ENCODE measurements at places on chromosomes 12 and 14.

GRCh38 chr12:22477166-22477893 lies 67.0 kb downstream of the C2CD5 start:
- no peak for DNase-seq

DNA sequence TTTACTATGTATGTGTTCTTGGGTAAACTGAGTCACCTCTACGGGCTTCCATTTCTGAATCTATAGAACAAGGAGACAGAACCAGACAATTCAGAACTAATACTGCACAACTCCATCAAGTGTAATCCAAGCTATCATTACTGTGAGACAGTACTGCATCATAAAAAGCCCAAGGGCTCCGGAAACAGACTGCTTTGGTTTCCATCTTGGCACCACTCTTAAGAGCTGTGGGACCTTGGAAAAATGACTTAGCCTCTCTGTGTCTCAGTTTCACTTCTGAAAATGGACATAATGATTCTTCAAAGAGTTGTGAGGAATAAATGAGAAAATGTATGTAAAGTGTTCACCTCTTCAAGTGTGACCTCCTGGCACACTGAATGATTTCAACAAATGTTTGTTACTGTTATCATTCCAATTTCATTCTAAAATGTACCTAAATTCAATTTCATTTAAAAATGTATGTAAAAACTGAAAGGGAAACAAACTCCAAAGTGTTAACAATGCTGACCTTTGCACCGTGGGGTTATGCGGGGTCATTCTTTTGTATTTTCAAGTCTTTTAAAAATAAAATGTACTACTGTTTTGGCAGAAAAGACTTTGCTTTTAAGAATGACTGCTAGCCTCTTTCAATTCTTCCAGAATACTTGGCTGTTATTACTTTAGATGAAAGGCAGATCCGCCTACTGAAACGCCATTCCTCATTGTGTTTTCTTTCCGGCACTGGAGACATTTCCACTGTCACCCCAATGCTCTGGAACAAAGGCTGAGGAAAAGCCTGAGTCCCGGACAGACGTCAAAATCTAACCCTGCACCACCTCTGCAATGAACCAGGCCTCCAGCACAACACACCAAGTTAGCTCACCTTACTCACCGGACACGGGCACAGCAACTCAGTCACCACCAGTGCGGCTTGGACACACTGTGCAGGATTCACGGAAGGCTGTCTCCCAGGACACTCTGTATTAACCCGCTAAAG lies 62.8 kb downstream of the TMCC3 start:
- DNase-seq = no peak

DNA sequence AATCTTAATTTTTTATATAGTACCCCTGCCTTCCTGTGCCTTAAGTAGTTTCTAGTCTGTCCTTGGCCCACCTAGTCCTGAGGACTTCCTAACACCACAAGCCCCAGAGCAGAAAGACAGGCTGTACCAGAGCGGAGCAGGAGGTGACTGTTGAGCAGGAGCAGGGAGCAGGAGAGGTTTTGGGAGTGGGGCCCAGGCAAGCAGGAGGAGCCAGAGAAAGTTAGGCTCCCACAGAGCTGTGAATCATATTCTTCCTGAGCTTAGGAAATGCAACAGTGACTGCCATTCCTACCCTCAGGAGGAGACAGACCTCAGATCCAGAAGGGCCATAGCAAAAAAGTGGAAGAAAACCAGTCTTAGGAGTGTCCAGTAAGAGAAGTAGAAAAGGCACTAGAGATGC lies 28.3 kb upstream of the COL2A1 start:
- no peak for DNase-seq

GRCh38 chr12:58148405-58148804 lies 207.0 kb downstream of the ATP23 start:
- DNase-seq = no peak

DNA sequence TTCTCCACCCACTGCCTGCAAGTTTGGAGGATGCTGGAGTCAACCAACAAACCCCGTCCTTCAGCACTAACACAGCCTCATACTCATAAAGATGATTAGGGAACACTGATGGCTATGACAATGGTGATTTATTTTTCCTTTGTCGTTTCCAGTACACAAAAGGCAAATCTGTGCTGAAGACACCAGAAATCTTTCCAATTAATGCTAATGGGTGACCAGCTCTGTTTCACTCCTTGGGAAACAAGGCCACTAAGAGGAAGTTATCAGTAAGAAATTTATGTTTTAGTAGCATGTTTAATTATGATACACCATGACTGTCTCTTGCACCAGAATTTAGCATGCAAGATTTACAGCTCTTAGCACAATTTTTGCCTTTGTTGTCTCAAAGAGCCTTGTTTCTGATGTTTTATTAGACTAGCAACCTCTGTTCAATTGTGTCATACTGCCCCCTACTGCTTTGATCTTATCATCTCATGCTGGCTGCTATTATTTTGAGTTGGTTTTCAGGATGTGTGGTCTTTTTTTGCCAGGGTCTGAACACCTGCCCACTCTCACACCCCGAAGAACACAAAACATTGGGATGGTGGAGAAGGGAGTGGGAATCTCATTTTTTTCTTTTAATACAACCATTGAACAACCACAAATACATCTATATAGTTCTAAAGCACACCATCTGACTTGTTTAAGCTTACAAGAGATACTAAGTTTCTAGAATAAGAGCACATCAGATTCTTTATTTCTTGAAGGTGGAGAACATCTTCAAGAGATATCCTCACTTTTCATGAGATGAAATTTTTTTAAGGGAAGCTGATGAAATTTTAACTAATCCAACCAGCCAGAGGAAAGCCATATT lies 160.9 kb downstream of the SPTSSA start:
- peak; percentile 63 for DNase-seq

Data from NCI-H1105 treated with DMSO at 0.1 percent for 48 hours (cell line).